ENCODE measurements at places on chromosomes 2 and 18.

GRCh38 chr2:72919414-72920317, 2.3 kb downstream of the EMX1 start:
- DNase-seq = no peak

DNA sequence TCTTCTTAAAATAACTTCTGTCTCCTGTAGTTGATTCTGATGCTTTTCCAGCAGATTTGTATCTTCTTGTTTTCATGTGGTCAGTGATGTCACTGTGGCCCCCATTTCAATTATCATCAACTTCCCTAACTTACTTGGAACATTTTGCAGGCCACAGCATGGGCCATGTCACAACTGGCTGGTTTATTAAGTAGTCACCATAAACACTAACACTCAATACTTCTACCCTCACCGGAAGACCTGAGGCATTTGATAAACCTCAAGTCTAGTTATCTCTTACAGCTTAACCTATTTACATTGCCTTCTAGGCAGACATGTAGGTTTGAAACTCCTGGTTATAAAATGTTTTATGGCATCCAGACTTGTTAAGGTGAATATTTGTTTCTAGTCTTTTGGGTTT, 37.4 kb upstream of the PROKR1 start:
- DNase-seq = no peak

GRCh38 chr2:216626168-216626874, 6.9 kb upstream of the IGFBP2 start:
- no peak for DNase-seq

DNA sequence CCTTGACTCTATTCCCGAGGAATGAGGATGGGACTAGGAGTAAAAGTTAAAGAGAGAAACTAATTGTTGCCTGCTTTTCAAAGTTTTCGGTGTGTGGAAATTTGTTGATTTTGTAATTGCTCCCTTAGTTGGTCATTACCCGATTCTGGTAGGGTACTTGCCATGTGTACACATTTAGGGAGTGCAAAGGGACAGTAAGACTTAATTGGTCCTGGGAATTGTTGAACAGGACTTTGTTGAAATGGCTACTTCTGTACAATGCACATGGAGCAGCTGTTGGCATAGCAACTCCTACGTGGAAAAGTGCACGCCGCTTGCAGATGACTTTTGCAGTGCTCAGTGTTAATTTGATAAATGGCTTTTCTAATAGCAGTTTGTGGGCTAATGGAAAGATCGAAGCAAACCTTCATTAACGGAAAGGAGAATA, 22.9 kb downstream of the EPAS1 start:
- no peak for DNase-seq

GRCh38 chr2:143486976-143487375, 357.8 kb downstream of the ARHGAP15 start:
- DNase-seq = no peak

DNA sequence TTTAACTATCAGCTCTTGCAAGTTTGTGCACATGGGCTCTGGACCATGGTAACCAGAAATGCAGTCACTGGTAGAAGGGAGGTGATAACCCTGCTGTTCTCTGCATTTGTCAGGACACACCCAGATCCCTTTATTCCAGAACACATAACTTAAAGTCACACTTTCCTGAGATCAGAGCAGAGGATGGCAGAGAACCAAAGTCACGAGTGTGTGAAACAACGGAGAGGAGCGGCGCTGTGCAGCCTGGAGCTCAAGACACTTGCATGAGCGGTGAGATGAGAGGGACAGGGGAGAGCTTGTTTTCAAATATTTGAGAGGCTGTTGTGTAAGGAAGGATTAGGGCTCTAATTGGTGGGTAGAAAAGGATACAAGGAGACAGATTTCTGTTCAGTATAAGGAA, 43.3 kb upstream of the AAK1 start:
- no peak for DNase-seq

GRCh38 chr2:113069676-113070605, 2.2 kb downstream of the IL1F10 start:
- DNase-seq = no peak

DNA sequence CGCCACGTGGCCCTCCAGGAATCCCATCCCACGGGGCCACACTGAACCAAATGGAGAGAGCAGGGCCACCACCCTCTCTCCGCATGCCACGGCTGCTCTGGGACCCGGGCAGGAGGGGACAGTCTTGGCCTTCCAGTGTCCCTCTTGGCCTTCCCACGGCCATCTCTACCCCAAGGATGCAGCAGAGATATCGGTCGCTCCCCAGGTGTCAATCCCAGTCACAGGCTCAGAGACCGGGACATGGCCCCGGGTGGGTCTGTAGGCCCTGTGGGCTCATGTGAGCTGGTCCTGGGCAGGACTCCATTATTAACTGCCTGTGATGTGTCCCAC, 15.3 kb downstream of the CAPN10 start:
- no peak for DNase-seq

DNA sequence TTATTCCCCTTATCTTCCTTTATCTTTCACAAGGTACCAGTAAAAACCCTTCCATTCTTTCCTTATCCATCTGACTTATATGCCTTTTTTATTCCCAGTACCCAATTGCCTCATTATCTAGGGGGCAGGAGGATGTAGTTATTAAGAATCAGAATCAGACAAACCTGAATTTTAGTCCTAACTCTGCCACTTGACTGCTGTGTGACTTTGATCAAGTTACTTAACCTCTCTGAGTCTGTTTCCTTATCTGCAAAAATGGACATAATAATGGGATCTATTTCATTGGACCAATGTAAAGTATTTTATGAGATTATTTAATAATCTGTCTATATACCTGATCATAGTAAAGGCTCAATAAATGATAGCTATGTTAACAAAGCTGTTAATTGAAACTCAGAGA, 59.6 kb upstream of the SIX3 start:
- DNase-seq = no peak

DNA sequence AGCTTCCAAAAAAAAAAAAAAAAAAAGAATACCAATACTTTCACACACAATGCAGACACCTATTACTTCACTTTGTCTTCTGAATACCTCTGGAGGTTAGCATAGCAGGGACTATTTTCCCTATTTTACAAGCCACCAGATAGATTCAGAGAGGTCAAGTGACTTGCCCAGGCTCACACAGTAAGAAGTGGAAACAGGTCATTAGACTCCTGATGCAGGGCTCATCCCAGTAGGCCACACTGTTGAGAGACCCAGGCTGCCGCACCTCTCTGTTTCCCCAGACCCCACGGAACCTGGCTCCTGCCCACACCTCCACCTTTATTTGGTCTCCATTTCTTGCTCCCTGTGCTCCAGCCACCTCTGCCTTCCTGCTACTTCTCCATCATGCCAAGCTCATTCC, 19.4 kb downstream of the SMYD1 start:
- DNase-seq = no peak

- no peak for DNase-seq
Measured at GRCh38 chr2:15010346-15010745, 377.8 kb downstream of the LRATD1 start.

DNA sequence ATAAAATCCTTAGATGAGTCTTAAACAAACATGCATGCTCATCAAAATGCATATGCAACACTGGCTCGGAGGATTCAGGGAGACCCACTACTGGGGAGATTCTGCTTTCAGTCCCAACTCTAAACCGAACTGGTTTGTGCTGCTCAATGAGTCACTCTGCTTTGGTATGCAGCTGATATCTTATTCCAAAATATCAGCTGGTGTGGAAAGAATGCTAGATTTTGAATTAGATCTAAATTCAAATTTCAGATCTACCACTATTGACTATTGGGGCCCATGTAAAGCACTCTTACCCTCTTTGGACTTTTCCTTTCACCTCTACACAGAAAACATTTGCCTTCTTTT, 39.2 kb upstream of the TTN start:
- DNase-seq = no peak

GRCh38 chr2:46050489-46050888, 246.7 kb upstream of the EPAS1 start:
- no peak for DNase-seq

GRCh38 chr2:162435676-162436075, 91.7 kb downstream of the GCA start:
- no peak for DNase-seq

DNA sequence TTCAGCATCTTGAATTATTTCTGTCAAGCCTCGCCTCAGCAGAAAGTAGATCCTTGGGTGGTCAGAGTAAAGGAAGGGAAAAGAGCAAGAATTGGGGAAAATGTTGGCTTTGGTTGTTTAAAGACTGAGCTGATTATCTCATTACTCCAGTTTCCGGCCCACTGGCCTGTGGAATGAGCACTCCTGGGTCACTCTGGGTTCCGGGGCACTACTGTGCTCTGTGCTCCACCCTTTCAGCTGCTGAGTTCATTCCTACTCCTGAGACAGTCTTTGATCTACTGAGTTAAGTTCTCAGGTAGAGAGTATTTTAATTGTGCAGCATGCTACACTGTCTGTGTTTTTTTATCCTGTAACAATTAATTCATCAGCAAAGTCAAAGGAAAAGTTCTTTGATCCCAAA, 427.7 kb downstream of the CDH2 start:
- DNase-seq = no peak

DNA sequence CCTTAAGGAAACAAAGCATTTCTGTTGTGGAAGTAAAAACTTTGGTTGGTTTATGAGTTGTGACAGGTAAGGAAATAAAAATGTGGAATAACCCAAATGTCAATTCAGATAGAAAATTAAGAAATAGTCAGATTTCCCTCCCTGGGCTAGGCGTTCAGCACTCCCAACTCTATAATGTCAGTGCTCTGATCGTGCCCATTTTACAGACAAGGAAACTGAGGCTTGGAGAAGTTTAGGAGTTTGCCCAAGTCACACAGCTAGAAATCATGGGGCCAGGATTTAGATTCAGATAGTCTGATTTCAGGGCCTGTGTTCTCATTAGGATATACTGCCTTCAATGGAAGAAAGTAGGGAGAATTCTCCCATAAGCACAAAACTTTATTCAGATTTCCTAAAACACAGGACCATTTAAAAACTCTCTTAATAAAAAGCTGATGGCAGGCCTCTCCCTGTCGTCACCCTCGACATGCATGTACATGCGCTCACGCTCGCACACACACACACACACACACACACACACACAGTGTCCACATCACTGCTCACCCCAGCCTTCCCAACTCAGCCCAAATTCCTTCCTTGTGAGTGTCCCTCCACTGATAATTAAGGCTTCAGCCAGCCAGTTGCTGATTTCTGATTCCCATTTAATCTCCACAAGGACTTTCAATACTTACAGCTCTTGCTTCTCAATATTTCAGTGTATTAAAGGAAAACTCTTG, 49.1 kb upstream of the SLC14A2 start:
- DNase-seq = no peak

GRCh38 chr18:56576826-56577573, 61.4 kb downstream of the TXNL1 start:
- DNase-seq = no peak

- no peak for DNase-seq
Measured at GRCh38 chr2:120436885-120437603, 91.1 kb downstream of the INHBB start.

DNA sequence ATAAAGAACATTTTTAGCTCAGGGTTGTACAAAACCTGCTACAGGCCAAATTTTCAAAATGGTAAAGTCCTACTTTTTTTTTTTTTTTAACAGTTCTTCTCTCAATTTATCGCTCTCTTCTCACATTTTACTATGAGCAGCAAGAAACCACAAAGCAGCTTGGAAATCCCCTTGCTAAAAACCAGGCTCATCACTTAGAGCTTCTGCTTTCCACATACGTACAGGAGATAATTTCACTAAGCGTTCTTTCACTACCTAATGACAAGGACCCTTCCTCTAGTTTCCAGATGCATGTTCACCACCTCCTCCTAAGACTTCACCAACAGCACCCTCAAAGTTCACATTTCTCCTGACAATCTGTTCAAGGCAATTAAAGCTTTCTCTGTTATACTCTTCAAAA, 294.9 kb upstream of the CYRIA start:
- no peak for DNase-seq

- no peak for DNase-seq
Measured at GRCh38 chr2:221570321-221570935, 1.7 kb downstream of the EPHA4 start.

DNA sequence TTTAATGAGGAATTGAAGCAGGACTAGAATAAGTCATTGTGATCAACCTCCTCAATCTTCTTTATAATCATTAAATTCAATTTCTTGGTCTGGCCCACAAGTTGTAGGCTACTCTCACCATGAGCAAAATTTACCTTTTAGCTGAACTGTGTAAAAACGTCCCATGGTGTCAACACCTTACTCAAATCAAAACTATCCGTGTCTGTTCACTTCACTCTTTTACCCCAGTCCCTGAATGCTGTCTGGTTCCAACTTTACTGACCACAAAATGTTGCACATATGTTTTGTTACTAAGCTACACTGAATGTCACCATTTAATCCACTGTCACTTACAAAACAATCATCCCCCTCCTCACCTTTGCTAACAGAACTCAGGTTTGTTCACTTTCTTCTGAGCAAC, 951.6 kb upstream of the SLC39A10 start:
- DNase-seq = no peak

DNA sequence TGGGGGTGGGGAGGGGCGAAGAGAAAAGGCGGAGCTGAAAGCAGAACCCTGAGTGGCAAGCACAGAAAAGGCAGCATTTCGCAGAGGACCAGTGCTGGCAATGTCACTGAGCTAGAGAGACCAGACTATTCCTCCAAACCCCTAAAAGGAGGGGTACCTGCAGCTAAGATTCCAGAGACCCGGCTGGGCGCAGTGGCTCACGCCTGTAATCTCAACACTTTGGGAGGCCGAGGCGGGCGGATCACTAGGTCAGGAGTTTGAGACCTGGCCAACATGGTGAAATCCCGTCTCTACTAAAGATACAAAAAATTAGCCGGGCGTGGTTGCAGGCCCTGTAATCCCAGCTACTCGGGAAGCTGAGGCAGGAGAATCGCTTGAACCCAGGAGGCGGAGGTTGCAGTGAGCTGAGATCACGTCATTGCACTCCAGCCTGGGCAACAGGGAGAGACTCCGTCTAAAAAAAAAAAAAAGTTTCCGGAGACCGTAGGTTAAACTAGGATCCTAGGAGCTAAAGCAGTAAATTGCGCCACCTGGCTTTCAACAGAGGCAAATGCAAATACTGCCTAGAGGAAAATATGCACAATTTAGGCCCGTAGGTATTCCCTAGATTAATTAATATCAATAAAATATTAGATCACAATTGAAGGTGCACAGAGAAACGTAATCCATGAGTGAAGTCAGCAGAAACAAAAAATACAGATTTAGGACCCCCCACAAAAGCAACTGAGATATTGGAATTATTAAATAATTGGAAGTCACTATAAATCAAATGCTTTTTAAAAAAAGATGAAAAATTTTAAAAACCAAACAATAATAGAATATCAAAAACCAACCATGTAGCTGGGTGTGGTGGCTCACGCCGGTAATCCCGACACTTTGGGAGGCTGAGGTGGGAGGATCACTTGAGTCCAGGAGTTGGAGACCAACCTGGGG, 4.9 kb downstream of the UCN start:
- no peak for DNase-seq

DNA sequence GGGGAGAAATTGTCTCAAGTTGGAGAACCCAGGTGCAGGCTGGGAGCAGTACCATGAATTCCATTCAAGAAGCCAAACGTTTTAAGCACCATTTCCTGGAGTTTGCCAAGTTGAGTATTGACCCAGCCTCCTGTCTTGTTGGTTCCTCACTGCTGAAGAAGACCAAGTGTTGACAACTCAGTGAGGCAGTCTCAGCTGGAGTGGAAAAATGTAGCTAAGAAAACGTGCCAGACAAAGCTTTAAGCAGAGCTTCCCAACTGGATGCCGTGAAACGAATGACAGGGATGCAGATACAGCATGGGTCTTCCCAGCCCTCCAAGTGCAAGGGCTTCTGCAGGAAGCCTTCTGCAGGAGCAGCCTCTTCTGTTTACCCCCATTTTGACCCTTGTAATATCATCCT, 778 bp upstream of the INPP1 start:
- no peak for DNase-seq

Data from progenitor cell of endocrine pancreas (in vitro differentiated cells).